ENCODE measurements at places on chromosomes 16 and 17.

DNA sequence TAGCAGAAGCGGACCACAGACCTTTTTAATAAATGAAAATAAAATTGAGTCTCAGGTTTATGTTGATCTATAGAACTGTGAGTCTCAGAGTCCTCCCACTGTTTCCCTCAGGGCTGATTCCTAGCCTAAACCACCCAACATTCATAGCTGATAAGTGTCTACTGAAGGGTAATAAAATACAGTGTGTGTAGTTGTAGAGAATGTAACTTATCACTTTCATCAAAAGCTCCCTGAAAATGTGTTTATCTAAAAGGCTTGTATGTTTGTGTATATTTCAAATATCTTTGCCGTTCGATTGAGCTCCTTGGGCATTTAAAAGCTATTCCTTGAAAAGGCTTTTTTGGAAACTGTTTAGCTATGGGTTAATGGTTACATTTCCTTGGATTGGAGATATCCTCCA is 740.3 kb upstream of the SOX9 start:
- no peak for DNase-seq

- no peak for DNase-seq
These were observed 13.9 kb downstream of the ERN2 start for GRCh38 chr16:23699100-23699499.

GRCh38 chr16:30378236-30379157 is 3.9 kb downstream of the SEPTIN1 start:
- peak; percentile 99 for DNase-seq

DNA sequence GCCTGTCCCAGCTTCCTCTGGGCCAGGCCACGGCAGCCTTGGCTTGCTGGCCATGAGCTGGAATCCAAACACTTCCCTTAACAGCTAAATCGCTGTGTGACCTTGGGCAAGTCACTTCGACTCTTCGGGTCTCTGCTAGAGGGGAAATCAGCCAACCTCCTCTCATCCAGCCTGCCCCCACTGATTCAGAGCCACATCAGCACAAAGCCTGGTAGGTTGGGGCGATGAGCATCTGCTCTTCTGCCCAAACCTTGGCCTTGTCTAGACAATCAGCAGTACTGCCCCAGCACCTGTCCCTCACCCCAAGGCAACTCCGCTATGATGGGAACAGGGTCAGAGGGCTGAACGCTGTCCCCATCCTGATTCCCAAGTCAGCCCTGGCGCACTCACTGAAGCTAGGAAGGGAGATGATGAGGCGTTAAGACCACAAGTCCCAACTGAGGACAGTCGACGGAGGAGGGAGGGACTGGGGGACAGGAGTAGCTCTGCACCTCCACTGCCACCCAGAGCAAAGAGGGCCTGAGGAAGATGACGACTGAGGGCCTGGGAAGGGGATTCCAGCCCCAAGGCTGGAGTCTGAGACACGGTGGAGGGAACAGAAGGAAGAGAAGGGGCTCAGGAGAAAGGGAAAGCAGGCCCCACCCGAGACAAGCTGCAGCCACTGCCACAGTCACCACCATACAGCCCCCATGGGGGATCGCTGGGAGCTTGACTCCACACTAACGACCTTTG is 1.3 kb downstream of the CLUH start:
- no peak for DNase-seq
